Muscle of arm (tissue), 14 donors: ENCODE measurements at places on chromosomes 7 and 10.

- no peak for DNase-seq
Measured at GRCh38 chr10:120735773-120736371, 115.3 kb upstream of the WDR11 start.

DNA sequence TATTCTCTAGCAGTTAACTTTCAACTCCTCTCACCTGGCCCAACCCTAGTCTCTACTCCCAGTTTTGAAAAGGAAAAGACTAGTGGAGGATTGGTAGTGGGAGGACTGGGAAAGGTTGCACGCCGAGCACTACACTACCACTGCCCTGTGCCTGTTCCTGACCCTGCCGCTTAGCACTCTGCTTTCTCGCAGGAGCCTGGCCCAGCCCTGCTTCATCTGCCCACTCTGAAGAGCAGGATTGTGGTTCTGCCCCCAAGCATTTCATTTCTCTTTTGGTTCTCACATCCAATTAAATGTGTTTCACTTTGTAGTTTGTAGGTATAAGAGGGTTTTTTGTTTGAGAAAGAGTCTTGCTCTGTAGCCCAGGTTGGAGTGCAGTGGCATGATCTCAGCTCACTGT lies 31.5 kb upstream of the RBM20 start:
- DNase-seq, result no peak

DNA sequence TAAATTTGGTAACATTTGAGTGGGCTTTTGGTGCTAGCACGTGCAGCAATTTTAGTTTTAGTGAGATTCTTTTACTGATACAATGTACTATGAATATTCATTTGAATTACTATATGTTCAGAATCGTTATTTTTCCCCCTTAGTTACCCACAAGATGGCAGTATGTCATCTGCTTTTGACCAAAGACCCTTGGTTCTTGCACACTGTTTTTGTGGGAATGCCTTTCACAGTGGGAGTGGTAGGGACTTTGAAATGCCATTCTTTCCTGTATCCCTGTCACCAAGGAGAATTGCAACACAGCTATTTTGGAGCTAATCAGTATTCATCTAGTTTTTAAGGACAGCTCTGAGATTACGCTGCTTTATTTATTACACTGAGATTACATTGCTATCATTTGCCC lies 40.6 kb downstream of the SEC23IP start:
- peak; percentile 20 for DNase-seq

DNA sequence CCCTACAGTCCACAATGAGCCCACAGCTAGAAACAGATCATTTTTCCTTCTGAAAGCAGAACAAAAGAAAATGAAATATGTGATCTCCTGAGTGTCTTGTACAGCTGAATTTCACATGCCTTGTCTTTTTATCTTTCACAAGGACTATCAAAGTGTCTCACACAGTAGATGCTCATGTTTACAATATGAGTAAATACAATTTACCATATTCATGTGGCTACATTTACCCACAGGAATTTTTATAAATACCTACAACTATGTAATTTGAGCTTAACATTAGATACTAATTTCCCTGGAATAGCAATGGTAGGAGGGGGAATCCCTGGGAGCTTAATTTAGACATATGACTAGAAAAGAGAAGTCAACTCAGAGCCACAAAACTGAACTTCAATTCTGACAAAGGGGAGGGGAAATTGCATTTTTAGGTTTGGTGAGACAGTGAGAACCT lies 186.2 kb downstream of the MACC1 start:
- DNase-seq, result no peak

DNA sequence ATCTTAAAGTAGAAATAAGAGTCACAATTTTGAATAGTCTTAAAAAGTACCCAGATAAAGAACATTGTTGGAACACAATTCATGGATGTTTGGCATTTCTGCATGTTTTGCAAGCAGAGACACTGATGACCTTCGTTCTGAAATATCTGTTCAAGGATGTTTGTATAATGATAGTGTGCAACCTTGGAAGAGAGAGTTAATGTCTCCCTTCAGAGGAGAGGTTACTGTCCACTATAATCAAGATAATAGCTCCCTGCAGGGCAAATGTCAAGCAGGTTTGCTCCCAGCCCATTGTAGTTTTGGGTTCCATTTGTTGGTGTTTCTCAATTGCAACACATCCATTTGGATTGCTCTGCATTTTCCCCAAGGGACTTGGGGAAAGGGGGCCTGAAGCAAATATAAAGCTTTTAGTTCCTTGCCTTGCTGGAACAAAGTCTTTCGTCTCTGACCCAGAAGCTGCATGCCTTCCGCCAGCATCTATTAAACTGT lies 45.2 kb downstream of the COL1A2 start:
- DNase-seq, result no peak

- DNase-seq, result no peak
Measured at GRCh38 chr7:36284456-36285090, 105.1 kb upstream of the ANLN start.

- DNase-seq, result peak; percentile 37
Measured at GRCh38 chr7:121873289-121874194, 581 bp downstream of the PTPRZ1 start.

DNA sequence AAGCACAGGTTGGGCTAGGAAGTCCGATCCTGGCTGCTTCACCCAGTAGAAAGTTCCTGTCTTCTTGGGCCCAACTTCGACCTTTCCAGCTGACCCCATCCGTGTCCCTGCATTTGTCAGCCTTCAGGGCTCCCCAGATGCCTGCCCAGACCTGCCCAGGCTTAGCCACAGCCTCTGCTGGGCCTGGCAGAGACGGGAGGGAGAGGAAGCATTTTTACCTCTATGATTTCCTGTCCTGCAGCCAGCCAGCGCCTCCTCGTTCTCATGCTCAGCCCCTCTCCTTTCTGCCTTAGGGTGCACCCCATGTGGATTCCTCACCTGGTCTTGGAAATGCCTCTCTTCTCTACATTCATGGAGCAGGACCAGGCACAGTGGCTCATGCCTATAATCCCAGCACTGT lies 3.7 kb downstream of the METTL27 start:
- DNase-seq, result no peak

- DNase-seq, result peak; percentile 70
Measured at GRCh38 chr10:30645340-30645827, 15.8 kb upstream of the LYZL2 start.

DNA sequence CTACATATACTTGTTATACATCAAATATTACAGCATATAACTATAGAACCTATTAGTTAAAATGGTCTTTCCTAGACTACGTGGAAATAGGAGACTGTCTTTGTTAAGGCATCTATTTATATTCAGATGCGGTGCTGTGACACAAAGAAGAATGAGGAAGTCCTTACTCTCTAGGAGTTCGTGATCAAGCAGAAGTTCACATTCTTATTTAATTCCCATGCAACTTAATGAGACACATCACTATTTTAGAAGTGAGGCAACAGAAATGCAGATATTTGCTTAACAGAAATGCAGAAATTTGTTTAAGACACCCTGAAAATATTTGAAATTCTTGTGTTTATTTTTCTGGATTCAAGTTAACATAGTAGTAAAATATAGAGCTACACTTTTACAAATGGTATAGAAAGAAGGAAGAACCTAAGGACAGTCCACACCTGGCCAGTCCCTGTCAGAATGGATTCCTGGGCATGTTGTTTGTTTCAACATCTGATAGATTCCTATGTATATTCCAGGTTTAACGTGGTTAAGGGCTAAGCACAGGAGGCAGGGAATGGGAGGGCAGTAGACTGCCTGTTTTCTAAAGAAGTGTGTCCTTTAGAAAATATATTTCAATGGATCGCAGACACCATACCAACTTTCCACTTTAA lies 70.6 kb upstream of the NXPH1 start:
- DNase-seq, result no peak

- DNase-seq, result no peak
Measured at GRCh38 chr10:126126023-126126422, 229.7 kb downstream of the FANK1 start.

- no peak for DNase-seq
Measured at GRCh38 chr7:135553346-135553745, 4.4 kb upstream of the NUP205 start.
